ENCODE measurements at places on chromosomes 7 and 10.

DNA sequence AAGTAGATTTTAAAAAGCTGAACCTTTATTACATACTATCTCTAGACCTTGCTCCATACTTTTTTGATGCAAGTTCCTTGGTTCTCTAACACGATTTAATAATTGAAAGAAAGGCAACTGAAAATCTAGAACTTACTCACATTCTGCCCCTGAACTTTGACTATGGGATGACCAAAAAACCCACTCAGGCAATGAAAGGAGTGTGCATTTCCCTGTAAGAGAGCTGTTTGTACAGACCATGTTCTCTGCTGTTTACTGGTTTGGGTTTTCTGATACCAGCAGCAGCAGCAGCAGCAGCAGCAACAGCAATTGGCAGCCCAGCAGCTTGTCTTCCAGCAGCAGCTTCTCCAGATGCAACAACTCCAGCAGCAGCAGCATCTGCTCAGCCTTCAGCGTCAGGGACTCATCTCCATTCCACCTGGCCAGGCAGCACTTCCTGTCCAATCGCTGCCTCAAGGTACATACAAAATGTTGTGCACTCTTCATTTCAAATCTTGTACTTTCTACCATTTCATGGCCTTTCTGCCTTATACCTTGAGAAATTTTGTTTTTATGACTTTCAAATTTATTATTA is 216.7 kb downstream of the FOXP2 start:
- no peak for DNase-seq

- no peak for DNase-seq
These were observed 156.7 kb upstream of the BET1 start for GRCh38 chr7:94160719-94161435.

- DNase-seq: no peak
These were observed 3.4 kb downstream of the LRRC27 start for GRCh38 chr10:132335189-132336063.

DNA sequence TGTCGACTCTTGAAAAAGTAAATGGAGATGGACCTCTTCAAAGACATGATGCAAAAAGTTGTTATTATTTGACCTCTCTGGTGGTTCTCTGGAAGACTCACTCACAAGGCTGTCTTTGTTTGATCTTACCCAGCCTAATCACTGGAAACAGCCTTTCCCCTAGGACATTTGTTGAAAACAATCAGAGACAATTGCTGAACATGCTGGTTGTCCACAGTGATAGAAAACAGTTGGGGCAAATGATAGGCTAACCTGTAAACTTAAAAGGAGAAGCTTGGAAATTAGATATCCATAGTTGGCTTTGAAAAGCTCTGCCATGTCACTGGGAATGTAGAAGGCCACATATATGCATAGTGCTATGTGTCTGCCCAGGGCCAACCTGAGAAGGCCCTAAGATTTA is 22.9 kb upstream of the TES start:
- DNase-seq: no peak

DNA sequence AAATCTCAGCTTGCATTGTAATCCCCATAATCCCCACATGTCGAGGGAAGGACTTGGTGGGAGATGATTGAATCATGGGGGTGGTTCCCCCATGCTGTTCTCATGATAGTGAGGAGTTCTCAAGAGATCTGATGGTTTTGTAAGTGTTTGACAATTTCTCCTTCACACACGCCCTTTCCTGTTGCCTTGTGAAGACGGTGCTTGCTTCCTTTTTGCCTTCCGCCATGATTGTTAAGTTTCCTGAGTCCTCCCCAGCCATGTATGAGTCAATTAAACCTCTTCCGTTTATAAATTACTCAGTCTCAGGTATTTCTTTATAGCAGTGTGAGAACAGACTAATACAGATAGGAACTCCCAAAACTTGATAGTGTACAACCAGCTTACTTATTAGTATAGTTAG is 98.6 kb downstream of the CREM start:
- DNase-seq: no peak

DNA sequence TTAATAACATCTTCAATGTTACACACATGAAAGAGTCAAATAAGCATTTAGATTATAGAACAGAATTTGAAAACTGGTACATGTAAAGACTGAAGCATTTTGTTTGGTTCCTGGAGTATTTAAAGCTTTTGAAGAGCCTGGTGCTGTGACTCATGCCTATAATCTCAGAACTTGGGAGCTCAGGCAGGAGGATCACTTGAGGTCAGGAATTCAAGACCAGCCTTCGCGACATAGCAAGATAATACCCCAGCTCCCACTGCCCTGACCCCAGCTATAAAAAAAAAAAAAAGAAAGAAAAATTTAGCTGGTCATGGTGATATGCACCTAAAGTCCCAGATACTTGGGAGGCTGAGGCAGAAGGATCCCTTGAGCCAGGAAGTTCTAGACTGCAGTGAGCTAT is 87.8 kb downstream of the HDAC9 start:
- no peak for DNase-seq

DNA sequence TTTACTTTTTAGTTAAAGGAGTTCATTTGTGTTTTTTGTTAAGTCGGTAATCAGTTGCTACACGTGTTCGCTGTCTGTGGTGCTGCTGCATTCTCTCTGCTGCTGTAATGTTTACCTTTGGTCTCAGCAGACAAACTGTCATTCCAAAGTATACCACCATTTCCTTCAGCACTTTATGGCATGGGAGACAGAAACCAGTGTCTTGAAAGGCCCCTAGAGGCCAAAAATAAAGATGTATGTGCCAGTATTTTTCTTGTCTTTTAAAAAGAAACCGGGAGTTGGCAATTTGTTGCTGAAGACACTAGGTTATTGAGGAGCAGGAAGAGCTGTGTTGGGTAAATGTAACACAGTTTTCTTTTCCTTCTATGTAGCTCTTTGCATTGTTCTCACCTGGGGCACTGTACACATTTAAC is 24.1 kb downstream of the ZNF92 start:
- no peak for DNase-seq

- no peak for DNase-seq
These were observed 12.2 kb downstream of the HNRNPA2B1 start for GRCh38 chr7:26188206-26188956.

DNA sequence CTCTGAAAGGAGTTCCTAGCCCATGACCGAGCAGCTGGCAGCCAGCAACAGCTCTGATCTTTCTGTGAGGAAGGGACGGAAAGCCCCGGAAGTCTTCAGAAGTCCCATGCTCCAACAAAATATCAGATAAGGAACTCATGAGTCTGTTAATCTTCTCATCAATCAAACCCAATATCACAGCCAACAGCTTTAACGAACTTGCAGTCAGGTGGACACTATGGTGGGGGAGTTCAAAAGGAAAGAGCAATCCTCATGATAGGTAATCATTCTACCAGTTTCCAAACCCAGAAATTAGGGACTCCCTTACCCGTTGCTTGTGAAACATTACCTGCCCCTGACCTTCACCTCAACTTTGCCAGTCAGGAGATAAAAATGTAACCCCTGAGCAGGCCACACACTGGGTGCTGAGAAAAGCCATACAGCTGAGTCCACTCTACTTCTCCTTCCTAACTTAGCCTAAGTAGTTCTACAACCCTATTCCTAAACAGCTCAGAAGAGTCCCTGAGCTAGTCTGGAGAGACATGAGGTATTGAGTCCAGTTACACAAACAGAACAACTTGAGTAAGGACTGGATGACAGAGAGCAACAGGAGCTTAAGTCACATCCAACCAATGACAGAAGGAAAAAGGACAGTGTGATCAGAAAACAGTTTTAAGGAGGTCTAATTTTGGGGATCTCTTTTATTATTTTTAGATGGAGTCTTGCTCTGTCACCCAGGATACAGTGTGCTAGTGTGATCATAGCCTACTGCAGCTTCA is 2.2 kb downstream of the NDST2 start:
- no peak for DNase-seq

DNA sequence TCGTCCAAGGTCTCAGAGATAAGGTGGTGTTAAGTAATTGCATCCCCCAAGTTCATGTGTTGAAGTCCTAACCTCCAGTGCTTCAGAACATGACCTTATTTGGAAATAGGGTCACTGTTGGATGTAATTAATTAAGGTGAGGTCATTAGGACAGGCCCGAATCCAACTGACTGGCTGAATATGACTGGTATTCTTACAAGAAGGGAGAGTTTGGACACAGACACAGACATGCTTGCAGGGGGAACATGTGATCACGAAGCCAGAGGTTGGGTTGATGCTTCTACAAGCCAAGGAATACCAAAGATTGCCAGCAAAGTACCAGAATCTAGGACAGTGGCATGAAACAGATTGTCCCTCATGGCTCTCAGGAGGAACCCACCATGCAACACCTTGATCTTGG is 173.5 kb upstream of the LYZL2 start:
- no peak for DNase-seq

DNA sequence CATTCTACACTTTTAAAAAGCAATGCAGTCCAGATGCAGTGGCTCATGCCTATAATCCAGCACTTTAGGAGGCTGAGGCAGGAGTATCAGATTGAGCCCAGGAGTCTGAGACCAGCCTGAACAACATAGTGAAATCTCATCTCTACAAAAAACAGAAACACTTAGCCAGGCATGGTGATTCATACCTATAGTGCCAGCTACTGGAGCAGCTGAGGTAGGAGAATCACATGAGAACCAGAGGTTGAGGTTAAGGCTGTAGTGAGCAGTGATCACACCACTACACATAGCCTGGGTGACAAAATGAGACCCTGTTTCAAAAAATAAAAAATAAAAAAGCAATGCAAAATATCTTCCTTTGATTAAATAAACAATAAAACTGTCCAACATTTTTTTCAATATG is 205.2 kb downstream of the GRM8 start:
- no peak for DNase-seq

DNA sequence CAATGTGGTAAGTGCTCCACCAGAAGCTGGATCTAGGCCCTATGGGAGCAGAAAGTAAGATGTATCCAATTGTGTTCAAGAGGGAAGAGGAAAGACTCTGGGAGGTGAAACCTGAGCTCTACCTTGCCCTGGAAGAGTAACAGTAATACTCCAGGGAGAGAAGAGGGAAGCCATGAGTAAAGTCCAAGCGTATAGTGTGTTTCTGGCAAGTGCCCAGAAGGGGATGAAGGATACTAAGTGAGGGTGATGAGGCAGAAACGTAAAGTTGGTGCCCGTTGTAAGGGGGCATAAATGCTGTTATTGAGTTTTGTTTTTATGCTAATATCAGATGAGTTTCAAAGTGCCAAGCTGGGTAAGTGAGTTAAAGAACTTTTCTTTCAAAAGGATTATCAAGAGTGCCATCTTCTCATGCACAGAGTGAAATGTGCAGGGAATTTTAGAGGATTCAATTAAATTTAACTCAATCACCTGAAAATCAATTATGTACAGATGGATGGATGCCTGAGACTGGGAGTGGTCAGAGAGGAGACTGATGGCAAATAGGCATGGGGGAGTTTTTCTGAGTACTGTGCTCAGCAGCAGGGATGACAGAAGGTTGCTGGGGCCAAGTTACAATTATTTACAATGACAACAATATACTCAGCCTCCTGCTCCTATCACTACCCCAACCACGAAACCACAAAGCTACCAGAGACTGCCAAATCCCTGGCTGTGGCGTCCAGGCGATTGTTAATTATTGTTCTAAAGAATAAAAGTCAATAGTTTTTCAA is 123.3 kb upstream of the LAMB4 start:
- no peak for DNase-seq

- no peak for DNase-seq
These were observed 340.1 kb upstream of the MGMT start for GRCh38 chr10:129126982-129127381.

All from frontal cortex (tissue), 4 donors.